CD4-positive, alpha-beta T cell (primary cell): ENCODE measurements at places on chromosomes 11 and 22.

DNA sequence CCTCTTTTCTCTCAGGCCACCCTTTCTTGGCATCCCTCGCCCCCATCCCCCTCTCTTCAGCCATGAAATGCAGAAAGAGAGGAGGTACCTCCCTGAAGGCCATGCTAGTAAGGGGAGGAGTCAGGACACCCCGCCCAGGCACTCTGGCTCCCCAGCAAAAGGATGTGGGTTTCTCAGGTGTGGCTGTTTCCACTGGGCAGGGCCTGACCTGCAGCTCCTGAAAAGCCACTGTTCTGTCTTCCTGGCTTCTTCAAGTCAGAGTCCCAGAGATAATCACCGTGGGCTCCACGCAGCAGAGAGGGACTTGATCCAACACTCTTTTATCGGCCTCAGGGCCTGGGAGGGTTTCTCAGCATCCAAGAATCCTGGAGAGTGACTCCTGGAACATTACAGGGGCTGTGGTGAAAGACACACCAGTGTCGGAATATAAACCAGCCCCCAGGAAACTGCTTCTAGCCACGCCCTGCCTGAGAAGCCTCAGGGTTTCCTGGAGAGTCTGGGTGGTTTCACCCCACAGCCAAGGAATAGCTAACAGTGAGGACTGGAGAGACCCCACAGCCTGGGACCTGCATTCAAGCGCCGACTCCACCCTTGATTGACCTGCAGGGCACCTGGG, 45.7 kb upstream of the TSPAN18 start:
- DNase-seq = peak; percentile 62

DNA sequence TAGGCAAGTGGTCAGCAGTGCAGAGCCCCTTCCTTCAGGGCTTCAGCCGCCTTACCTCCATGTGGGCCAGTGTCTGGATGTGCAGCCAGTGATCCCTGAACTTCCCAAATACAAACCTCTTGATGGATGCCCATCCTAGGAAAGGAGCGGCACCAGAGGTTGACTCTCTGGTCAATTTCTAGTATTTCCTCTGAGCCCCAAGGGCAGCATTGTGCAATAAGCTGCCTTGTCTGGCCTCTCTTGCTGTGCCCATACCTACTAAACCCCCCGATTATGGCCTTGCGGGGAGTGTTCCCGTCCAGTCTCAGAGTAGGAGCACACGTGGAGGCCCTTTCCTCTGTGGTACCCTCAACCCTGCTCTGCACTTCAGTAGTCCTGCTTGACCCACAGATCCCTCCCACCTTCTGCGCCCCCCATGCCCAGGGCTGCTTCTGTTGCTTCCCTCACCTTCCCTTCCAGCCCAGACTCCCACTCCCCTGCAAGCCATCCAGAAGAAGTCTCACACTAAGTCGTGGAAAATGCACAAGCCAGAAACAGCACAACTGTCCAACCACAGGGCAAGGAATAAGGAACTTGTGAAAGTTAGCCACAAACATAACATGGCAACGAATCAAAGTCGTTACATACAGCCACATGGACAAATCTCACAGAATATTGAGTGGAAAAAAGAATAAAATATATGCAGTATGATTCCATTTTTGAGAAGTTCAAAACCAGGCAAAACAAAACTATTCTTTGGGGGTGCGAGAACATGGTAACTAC, 39.6 kb upstream of the HORMAD2 start:
- no peak for DNase-seq

DNA sequence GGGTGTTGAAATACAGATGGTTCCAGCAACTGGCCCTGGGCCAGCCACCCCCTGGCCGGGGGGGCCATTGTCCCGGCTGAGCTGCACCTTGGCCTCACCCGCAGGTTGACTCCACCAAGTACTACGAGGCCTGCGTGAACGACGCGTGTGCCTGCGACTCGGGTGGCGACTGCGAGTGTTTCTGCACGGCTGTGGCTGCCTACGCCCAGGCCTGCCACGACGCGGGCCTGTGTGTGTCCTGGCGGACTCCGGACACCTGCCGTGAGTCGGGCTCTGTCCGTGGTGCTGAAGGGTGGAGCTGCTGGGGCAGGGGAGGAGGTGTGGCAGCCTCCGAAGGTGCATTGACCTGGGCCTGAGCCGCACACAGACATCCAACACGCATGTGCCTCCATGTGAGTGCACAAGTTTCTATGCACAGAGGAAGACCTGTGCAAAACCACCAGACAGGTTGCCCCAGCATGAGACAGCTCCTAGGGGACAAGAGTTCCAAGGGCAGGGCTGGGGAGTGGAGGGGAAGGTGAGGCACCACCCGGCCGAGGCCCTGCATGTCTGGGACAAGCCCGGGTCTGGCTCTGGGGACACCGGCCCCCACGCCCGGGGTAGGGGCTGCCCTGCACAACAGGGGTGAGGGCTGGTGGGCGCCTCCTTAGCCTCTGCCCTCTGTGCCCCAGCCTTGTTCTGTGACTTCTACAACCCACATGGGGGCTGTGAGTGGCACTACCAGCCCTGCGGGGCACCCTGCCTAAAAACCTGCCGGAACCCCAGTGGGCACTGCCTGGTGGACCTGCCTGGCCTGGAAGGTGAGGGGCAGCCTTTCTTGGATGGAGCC, 16.1 kb downstream of the MUC5B start:
- DNase-seq = no peak

DNA sequence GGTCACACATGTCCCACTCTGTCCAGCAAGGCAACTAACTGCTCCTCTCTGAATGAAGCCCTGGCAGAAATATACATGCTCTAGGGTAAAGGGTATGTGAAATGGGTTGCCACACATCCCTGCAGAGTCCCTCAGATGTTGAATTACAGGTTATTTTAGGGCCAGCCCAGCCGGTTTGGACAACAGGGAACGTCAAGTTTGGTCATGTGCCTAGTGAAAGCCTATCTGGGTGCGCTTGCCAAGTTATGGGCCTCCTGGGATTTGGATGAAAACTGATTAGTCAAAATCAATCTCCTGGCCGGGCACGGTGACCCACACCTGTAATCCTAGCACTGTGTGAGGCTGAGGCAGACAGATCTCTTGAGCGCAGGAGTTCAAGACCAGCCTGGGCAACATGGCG, 10.4 kb downstream of the AP1B1 start:
- DNase-seq = no peak

- DNase-seq = no peak
Observed at GRCh38 chr11:36885154-36885553, 287.1 kb upstream of the RAG2 start.

DNA sequence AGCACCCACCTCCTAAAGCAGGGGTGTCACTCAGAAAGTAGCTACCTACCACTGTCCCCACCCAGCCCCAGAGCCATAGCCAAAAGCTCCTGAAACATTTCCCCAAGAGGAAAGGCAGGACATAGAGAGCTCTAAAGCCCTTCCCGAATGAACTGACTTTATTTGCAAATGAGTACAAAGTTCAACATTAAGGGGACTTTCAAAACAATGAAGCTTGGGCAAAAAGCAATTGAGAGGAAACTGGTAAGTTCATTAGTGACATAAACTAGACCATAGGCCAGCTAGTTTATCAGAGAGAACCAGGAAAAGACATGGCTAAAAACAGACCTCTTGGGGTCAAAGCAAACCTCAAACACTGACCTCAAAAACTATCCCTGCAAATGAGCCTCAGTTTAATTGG, 72.7 kb downstream of the IGLL5 start:
- DNase-seq = no peak

GRCh38 chr11:102470251-102470650, 17.7 kb upstream of the TMEM123 start:
- DNase-seq = peak; percentile 73

DNA sequence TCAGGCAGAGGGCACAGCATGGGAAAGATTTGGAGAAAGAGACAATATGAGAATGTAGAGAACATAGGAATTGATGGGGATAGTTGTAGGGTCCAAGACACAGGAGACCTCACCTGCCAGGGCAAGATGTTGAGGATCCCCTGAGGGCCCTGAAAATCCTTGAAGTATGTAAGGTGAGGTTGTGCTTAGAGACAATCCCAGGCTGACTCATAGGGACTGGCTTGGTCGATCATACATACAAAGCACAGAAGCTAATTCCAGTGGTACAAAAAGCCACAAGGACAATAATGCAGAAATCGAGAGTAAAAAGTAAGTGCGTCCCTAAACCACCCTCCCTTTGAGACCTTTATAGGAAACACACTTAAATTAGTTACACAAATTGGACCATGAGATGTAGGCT, 468.2 kb downstream of the MIAT start:
- DNase-seq = no peak

DNA sequence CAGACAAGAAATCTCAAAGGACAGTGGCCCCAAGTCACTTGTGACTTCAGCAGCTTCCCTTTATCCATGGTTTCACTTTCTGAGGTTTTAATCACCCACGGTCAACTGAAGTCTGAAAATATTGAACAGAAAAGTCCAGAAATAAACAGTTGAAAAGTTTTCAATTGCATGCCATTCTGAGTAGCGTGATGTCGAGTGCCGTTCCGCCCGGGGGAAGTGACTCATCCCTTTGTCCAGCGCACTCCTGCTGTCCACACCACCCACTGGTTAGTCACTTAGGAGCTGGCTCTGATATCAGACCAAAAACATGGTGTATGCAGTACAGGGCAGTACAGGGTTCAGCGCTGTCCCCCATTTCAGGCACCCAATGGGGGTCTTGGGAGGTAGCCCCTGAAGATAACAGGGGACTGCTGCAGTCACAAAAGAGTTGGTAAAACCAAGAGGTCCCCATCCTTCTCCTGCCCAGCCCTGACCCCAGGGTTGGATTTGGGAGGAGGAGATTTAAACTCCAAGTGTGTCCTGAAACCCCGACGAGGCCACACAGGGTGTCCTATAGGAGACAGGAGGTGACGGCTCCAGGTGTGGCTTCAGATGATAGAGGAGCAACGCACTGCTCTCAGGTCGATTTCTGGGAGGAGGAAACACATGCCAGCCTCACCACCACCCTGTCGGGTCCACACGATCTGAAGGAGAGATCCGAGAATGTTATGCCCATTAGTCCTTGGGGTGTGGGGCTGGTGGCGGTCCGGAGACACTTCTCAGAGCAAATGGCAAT, 390.1 kb downstream of the CTTN start:
- DNase-seq = no peak

DNA sequence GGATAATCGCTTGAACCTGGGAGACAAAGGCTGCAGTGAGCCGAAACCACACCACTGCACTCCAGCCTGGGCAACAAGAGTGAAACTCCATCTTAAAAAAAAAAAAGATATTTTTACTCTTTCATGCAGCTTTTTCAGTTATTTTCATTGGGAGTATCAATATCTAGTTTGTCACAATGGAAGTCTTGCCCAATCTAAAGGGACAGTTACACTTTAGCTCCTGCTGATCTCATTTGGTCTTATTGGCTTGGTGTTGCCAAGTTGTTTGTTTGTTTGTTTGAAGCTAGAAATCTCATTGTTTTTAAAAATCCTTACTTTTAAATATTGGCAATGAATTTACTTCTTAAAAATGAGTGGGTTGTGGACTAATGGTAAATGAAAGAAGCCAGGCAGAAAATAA, 24.7 kb downstream of the CEP295 start:
- no peak for DNase-seq

GRCh38 chr22:19776433-19777031, 16.0 kb downstream of the TBX1 start:
- no peak for DNase-seq

DNA sequence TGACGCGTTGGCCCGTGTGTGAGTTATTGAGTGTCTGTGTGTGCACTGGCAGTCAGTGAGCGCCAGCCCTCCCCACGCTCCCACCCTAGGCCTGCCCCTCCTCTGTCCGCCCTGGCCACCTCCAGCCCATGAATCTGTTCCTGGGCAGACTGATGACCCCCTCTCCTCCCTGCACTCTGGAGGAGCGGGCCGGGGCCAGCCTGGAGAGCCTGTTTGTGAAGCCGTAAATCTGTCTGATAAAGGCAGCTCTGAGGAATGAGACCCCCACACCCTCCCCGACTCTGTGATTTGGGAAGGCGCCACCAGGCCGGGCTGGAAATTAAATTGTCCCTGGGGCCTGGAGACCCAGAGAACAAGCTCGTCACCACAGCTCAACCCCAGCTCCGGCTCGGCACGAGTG, 8.6 kb downstream of the TSSC4 start:
- no peak for DNase-seq

- DNase-seq = peak; percentile 33
Observed at GRCh38 chr22:46735747-46736608, 2.1 kb downstream of the CERK start.

GRCh38 chr11:10651656-10652361, 41.7 kb downstream of the IRAG1 start:
- no peak for DNase-seq

- no peak for DNase-seq
Observed at GRCh38 chr22:40107851-40108378, 69.8 kb upstream of the TNRC6B start.

DNA sequence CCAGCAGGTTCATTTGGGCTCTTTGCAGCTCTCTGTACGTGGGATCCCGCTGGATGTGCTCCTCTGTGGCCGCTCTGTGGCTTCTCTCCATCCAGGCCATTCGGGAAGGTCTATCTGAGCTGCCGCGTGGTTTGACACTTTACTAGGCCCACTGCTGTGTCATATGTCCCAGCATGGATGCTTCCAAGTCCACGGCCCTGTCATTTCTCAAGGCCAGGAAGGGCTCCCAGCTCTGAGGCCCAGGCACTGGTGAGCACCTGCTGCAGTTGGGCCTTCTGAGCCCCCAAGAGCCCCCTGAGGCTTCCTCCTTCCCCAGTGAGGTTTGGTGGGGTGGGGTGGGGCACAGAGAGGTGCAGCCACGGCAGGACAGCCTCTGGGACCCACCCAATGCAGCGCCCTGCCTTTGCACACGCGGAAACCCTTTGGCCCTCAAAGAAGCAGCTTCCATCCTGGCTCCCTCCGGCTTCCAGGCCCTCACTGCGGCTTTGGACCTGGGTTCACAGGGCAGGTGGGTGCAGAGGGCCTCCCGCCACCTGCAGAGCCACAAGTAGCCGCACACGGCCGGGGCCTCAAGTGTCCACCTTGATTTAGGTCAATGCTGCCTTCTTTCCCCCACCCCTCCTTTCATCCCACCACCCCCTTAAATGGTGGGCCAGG, 44.5 kb upstream of the FGF3 start:
- no peak for DNase-seq

DNA sequence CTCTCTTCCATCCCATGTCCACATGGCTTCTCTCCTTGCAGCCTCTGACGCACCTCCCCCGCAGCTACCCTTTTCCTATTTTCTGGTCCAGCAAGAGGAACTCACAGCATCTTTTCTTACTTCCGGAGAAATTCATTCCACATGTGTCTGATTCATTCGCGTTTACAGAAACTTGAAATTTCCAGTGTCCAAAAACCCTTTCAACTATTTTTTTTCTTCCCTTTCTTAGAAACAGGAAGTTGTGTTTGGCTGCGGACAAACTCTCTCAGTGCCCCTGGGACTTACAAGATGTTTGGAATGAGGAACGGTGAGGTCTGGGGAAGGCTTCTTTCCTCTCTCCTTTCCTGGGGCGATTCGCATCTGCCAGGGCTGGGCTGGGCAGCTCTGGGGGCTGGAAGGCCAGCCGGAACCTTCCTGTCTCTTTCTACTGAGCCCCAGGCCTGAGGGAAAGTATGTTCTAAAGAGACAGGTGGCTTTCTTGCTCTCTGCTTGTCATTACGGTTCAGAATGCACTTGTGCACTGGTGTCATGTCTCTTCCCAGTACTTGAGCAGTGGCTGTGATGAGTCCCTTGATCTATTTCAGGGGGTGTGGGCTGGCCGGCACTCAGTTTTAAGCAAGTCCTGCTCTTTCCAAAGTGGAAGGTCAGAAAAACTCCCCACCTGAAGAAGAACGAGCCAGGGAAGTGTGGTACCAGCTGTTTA, 27.5 kb downstream of the ADAMTS8 start:
- DNase-seq = no peak

GRCh38 chr11:27871056-27871455, 170.8 kb upstream of the BDNF start:
- no peak for DNase-seq
